ENCODE measurements at places on chromosomes 11 and 22.

- no peak for DNase-seq
These were observed 20.6 kb upstream of the SYT7 start for GRCh38 chr11:61601512-61601911.

DNA sequence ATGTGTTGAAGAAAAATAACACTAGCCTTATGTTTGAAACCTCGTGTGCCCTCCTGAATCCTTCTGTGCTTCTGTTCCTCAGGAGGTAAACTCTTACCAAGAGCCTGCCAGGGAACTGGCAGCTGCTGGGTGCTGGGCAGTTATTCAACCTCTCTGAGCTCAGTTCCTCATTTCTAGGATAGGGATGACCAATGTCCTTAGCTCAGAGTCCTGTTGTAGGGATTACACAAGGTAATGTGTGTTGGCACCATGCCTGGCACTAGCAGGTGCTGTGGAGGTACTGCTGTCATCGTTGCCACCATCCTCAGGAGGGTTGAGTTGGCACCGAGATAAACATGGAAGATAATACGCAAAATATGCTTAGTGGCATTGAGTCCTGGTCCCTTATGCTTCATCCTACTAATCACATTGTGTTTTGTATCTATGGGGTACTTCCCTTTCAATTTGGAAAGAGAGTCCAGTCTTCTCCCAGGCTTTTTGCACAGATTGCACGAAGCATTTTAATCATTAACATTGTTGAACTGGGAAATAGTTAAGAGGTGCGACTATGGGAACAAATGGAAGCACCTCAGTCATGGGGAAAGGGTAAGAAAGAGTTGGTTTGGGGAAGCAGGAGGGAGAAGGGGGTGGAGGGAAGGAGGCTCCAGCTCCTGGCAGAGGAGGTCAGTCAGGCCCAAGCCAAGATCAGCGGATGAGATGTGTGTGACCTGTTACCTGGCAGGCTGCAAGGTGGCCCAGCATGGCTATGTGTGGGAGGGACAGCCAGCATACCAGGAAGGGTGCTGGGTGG is 56.7 kb downstream of the CABIN1 start:
- DNase-seq, result peak; percentile 8

- no peak for DNase-seq
These were observed 52.4 kb downstream of the DSCAML1 start for GRCh38 chr11:117744471-117745150.

DNA sequence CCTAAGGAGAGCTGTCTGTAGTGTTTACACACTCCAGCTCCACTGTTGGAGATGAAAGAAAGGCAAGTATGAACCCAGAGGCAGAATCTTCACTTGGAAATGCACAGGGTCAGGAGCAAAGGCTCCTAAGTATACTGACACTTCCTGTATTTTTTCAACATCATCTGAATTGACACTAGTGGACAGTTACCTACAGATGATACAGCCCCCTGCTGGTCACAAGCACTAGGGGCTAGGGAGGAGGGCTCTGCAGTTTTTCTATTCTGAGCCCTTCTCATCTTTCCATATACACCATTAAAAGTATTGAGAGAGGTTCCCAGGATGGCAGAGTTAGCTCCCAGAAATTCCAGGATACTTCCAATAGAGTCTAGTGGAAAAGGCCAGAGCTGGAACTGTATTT is 290.3 kb upstream of the API5 start:
- peak; percentile 53 for DNase-seq

DNA sequence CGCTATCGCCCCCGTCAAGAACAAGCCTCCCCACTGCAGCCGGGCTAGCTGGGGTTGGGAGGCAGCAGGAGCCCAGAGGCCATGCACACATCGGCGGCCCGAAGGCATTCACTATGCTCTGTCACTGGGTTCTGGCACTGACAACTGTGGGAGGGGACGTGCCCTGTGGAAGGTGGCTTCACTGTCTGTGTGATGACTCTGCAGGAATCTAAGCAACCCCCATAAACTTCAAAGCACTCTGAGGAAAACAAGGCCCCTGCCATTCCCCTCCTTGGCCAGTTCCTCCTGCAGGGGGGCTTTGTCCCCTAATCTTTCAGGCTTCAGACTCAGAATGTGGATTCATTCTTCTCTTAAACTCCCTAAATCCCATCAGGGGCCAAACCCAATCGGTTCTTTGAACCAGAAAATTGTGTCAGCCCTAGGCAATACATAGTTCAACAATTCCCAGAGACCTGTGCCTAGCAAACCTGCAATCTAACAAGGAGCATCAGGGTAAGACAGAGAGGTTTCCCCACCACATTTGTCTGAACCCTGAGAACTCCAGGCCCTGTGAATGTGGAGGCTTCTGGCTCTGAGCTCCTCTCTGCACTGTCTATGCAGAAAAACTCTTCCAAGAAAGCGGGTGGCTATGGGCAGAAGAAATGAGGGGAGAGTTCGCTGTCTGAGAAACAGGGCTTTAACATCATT is 1477.2 kb downstream of the TBC1D22A start:
- DNase-seq, result no peak

- DNase-seq, result no peak
These were observed 202.1 kb downstream of the NXPE2 start for GRCh38 chr11:114880442-114880841.

DNA sequence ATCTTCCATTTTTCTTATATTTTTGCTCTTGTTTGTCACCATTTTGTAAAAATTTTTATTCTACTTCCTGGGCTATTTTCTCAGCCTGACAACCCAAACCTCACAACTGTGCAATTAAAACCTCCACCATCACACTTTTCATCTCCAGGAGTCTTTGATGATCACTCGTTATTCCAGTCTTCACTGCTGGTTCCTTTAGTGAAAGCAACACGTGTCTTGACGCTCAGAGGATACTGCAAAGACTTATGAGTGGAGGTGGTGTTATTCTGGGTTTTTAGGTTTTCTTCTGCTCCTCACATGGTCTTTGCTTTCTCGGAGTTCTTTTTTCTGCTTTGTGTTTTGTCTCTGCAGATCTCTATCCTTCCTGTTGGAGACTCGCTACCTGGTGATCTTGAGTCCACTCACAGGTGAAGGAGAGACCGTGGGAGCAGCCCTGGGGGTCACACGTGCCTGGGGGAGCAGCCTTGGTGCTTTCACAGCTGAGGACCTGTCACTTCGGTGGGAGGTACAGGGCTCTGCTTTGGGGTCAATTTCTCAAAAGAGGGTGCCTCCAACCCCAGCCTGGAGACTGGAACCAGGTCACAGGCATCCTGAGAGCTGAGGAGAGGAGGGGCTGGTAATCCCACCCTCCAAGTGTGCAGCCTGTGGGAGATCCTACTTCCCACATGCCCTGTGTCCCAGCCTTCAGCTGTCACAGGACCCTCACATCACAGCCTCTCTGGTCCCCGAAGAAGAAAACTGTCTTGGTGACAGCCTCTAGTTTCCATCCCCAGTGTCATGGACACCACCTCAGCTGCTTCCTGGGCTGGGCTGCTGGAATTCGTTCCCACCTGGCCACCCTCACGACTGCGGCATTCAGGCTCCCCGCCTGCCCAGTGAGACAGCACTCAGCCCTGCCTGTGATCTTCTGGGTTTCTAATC is 11.0 kb downstream of the SULT4A1 start:
- DNase-seq, result no peak

- no peak for DNase-seq
These were observed 1065.2 kb downstream of the JRKL start for GRCh38 chr11:97454988-97455387.

GRCh38 chr11:36015799-36016198 is 71.9 kb downstream of the LDLRAD3 start:
- DNase-seq, result no peak

DNA sequence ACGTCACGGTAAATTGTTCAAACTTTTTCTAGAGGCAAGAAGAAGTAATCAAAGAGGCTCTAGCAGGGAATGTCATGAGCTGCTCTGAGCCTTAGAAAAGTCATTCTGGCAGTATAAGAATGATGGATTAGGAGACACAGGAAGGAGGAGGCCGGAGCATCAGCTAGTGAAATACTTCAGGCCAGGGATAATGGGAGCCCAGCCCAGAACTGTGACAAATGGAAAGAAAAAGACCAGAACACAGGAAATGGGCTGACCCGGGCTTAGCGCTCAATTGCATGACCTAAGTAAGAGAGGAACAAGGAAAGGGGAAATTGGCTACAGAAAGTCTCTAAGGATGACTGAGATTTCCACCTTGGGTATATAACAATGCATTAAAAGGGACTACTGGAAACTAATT is 108.6 kb downstream of the LARGE1 start:
- DNase-seq, result no peak

DNA sequence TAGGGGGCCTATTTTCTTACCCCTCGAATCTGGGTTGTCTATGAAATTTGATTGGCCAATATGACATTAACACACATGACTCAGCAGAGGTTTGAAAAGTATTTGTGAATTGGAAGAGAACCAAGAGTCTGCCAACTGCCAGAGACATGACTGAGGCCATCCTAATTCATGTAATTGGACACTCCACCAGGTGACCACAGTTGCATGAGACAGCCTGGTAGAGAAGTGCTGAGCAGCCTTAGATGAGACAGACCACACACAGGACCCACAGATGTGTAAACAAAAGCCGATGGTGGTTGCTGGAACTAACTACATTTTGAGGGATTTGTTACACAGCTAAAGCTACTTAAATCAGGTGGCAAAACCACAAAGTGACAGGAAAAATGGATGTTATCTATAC is 855 bp upstream of the MS4A5 start:
- DNase-seq, result no peak

GRCh38 chr22:21626073-21626734 is 3.6 kb downstream of the YDJC start:
- DNase-seq, result no peak

DNA sequence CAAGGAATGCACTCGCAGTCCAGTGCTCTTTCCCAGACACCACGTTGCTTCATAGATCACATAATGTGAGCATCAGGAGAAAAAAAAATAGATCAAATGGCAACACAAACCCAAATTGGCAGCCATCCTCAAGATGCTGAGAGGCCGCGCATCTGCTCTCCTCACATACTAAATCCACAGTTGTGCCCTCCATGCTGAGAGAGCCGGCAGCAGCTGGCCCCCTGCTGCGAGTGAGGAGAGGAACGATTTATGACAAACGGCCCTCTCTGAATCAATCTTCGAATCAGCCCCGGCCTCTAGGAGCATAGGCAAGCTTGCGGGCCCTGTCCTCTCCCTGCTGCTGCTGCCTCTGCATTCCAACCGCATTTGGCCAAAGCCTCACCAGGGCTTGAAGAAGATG is 159.9 kb upstream of the TENM4 start:
- no peak for DNase-seq

DNA sequence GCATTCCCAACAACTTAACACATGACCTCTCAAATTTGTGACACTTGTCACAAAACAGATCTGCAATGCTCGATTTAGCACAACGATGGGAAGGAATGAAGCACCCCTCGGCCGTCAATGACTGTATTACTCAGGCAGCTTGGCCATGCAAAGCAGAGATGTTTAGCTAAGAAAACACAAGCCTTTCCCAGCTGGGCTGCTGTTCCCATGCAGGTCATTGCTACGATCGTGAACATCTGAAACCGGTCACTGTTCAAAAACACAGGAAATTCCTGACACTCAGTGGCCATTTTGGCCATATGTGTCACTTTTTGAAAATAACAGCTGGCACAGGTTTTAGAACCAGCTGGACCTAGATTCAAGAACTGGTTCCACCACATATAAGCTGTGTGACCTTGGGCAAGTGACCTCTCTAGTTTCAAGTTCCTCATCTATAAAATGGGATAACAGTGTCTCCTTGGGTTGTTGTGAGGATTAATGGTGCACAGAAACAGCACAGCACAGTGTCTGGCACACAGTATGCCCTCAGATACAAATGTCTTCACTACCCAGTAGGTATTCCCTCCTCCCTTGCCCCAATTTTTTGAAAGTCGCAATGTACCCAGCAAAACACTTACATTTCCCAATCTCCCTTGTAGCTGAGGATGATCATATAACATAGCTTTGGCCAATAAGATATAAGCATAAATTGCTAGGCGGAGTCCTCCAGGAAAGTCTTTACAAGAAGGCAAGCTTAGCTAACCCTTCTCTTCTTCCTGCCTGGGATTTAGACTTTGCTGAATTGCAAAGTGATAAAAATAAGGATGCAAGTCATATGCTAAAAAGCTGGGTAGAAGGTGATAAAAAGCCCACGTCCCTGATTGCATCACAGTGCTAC is 93.1 kb downstream of the C11orf58 start:
- no peak for DNase-seq

GRCh38 chr11:20022363-20023081 is 137.8 kb downstream of the DBX1 start:
- DNase-seq, result no peak

DNA sequence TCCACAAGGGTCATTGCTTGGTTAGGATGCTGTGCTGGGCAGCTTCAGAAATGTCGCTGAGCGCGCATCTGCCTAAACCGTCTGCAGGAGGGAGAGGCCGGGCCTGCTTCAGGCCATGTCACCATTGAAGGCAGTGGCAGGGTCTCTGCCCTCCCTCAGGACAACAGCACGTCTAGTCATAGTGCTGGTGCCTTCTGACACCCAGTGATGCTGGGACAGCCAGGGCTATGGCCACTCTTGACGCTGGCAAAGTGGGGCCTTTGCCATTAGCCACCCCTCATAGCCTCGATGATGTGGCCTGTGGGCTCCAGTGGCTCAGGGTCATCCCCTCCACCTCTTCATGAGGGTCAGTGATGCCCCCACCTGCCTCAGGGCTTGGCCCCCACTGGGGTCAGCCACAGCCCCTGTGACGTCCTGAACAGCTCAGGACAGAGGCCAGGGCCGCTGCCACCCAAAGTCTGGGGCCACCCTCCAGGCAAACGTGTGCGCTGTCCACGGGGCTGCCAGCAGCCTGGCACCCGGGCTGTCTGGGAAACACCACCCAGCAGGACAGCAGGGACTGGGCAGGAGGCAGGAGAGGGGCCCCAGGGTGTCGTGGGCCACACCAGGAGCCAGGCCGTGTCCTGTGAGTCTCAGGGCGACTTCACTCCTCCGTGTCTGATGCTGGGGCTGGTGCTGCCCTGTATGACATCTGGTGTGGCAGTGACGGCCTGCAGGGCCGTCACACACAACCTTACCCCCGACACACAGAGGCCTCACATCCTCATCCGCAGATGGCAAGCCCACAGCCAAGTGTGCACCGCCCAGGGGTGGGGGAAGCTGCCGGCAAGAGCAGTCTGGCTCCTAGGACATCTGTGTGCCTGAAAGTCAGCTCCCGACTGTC is 42.5 kb downstream of the CERK start:
- DNase-seq, result no peak

GRCh38 chr11:117723277-117724024 is 73.6 kb downstream of the DSCAML1 start:
- no peak for DNase-seq

DNA sequence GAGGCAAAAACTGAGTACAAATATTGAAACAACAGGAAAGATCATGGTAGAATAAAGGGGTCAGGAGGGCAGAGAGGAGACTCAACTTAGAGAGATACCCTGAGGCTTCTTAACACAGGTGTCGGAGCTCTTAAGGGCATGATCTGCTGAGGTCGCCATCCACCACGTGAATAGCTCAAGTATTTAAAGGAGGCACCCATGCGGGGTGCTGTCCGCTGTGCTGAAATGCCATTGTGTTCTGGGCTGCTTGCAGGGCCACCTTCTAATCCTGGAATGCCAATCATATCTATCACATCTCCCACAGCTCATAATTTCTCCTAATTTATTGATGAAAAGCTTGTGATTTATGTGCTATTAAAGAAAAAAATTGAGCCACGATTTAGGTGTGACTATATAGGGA is 90.2 kb downstream of the SEZ6L start:
- peak; percentile 18 for DNase-seq

- DNase-seq, result peak; percentile 80
These were observed 30.0 kb upstream of the SMCO4 start for GRCh38 chr11:93573184-93573583.

GRCh38 chr11:44110231-44110679 is 14.8 kb downstream of the EXT2 start:
- DNase-seq, result peak; percentile 31

All from AML-193 (cell line).